Suppressor macrophage treated with lipopolysaccharide for 4 hours (primary cell): ENCODE measurements at places on chromosomes 4 and X.
A peak's percentile ranks its signal among the peaks of the same experiment; 100 is the strongest.

GRCh38 chr4:39526765-39527295 lies 409 bp downstream of the UGDH start:
- no peak for DNase-seq

GRCh38 chr4:95204873-95205272 lies 343.9 kb downstream of the UNC5C start:
- DNase-seq: no peak

DNA sequence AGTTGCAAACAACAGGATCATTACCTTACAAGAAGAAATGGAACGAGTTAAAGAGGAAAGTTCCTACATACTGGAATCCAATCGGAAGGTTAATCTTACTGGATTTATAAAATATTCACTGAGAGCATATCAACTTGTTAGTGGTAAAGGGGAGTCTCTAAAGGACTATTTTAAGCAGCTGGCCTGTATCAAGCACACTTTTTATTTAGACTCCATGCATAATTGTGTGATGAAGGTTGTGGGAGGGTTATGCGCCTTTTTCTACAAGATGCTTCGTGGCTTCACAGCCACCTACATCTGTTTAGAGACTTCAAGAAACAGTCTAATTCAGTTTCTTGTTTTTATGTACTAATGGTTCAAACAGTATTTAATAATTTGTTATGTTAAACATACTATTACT lies 56.6 kb downstream of the GRSF1 start:
- DNase-seq: no peak

- DNase-seq: peak; percentile 62
These were observed 36.9 kb upstream of the MED14 start for GRCh38 chrX:40772290-40772689.

DNA sequence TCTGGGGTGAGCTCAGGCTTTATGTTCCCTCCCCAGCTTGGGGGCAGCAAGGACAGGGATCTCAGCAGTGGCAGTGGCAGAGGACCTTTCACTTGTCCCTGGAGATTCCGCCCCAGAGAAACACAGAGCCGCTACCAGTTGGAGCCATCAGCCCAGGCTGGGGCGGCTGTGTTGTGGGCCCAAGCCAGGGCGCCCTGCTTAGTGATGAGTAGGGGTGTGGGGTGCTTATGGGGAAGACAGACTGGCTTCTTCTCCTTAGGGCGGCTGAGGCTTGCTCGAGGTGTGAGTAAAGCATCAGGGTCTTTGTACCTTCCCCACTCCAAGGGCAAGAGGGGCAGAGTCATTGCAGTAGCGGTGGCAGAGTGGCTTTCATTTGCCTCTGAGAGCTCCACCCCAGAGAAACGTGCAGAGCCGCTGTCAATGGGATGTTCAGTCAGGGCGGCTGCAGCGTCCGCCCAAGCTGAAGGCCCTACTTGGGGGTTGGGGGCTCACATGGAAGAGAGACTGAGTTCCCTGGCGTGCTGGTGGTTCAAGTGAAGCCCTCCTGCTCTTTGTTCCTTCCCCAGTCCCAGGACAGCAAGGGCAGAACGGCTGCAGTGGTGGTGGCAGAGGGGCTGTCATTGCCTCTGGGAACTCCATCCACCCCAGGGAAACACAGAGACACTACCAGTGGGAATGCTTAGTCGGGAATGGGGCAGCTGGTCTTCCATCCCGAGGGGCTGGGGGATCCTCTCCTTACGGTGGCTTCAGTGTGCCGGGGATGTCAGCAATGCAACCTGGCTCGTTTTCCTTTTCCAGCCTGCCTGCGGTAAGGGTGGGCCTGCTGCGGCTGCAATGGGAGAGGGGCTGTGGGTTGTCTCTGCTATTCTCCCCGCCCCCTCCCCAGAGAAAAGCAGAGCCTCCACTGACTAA lies 2142.5 kb upstream of the TENM3 start:
- DNase-seq: no peak

DNA sequence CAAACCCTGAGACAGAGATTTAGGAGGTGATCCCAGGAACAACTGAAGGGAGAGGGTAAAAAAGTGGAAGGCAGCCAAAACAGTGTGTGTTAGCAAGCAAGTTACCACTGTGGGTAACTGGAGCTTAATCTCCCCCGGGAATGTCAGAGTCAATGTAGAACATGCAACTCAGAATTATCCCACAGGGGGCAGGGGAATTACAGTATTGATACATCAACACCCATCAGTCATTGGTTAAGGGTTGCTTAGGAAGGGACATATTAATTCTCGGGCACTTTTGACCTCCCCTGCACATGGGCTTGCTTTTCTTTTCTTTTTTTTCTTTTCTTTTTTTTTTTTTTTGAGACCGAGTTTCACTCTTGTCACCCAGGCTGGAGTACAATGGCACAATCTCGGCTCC lies 29.3 kb downstream of the CXorf58 start:
- no peak for DNase-seq
